Sciatic nerve (tissue), 2 donors: ENCODE measurements at places on chromosomes 7 and 10.

GRCh38 chr10:68336754-68337351 is 4.1 kb upstream of the PBLD start:
- DNase-seq, result no peak

DNA sequence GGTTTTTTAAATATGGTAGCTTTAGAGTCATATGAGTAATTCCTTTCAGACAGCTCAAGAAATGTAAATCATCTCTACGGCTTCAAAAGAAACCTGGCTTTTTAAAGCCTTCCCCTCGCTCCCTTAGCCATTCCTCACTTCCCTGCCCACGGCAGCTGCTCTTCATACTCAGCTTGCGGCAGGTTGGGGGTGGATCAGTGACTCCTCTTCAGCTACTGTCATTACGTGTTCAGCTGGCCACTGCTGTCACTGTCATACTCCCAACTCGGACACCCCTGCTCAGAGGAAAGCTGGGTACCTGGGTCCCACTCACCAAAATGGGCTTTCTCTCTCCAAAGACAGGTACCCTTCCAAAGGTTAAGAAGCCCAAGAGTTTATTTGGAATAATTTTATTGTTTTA is 6.6 kb downstream of the YWHAG start:
- DNase-seq, result no peak

DNA sequence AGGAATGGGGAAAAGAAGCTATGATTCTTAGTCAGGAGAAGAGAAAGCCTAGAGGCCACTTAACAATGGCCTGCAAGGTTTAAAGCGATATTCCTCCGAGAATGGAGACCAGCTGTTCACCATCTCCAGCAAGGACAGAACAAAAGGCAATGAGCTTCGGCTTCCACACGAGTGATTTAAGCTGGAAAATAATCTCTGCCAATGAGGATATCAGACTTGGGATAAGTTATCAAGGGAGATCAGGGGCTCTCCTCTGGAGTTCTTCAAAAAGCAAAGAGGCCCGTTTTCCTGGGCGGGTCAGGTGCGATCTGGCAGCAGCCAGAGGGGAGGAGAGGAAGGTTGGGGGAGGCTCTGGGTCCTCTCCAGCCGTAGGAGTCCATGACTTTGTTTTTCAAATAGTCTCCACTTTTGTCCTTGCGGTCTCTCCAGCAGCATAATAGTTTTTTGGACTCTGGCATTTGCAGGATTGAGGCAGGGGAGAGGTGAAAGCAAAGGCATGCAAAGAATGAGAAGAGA is 211.3 kb downstream of the SKIDA1 start:
- DNase-seq, result no peak

DNA sequence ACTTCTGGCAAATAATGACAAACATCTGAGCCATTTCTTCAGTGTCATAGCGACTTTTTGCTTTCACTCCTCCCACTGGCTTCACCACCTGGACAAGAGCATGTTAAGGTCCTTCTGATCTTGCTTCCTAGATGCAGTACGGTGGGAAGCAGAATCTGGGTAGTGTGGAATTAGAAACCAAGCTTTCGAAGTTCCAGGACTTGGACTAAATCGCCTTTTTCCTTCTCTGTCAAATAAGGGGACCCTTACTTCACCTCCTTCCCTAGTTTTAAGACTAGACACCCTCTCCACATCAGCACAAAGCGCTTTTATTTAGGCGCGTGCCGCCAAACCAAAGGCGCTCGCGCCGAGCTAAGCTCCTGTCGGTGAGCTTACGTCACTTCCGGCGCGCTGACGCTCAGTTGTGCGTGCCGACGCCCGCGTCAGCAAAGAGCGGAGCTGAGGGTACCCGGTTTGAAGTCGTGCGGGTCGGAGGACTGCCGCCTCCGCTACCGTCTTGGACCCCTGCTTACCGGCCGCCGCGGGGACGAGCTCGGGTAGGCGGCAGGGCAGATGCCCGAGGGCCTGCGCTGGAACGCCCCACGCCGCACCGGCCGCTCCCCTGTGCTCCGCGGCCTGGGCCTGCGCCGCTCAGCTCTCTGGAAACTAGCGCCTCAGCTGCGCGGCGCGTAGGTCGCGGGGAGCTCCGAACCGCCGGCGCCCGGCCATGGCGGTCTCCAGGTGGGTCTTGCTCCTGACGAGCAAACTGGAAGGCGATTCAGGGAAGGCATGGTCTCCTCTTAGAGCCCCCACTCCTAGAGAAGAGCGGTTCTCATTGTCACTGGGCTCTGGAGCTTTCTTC is at the start of gene BTAF1:
Gene BTAF1 (plus strand): TSS at position 400 of the 841 bp plus-strand sequence. CDS start 307 bp downstream, at position 707.
- DNase-seq, result peak; percentile 97

GRCh38 chr7:39446546-39446945 is 119.7 kb upstream of the YAE1 start:
- DNase-seq, result no peak

GRCh38 chr7:26397796-26398426 is 106.2 kb downstream of the SNX10 start:
- DNase-seq, result peak; percentile 74

DNA sequence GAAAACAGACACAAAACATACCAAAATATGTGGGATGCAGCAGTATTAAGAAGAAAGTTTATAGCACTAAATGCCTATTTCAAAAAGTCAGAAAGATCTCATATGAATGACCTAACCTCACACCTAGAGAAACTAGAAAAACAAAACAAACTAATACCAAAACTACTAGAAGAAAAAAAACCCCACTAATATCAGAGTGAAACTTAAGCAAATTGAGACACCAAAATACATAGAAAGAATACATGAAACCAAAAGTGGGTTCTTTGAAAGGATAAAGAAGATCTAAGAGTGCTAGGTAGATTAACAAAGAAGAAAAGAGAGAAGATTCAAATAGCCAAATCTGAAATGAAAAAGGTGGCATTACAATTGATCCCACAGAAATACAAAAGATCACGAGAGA is 494.1 kb downstream of the SH2D4B start:
- DNase-seq, result no peak

- DNase-seq, result no peak
Observed at GRCh38 chr7:22248111-22248809, 108.7 kb downstream of the RAPGEF5 start.

- no peak for DNase-seq
Observed at GRCh38 chr7:42722716-42723115, 189.2 kb downstream of the C7orf25 start.

GRCh38 chr10:115706488-115707076 is 566.4 kb downstream of the GFRA1 start:
- DNase-seq, result no peak

GRCh38 chr10:44860811-44861736 is 50.1 kb upstream of the TMEM72 start:
- DNase-seq, result no peak

- DNase-seq, result no peak
Observed at GRCh38 chr10:78859266-78859665, 209.5 kb upstream of the ZMIZ1 start.

GRCh38 chr7:24842449-24843241 is 85.4 kb upstream of the GSDME start:
- no peak for DNase-seq

- no peak for DNase-seq
Observed at GRCh38 chr7:104825099-104825498, 188.9 kb upstream of the KMT2E start.

GRCh38 chr7:139984642-139985539 is 77.9 kb downstream of the PARP12 start:
- no peak for DNase-seq

GRCh38 chr10:15196021-15196834 is 27.7 kb upstream of the NMT2 start:
- no peak for DNase-seq
